Ovary (tissue), 10 donors: ENCODE measurements at places on chromosomes 7 and 10.

GRCh38 chr7:39408906-39409305 is 157.3 kb upstream of the YAE1 start:
- H3K27ac ChIP-seq: no peak overlapping the region
- H3K4me3 ChIP-seq: no peak overlapping the region
- no peaks in the 10 kb centered on the region for H3K27me3 ChIP-seq
- no peaks in the 10 kb centered on the region for H3K36me3 ChIP-seq
- no peaks in the 10 kb centered on the region for H3K4me1 ChIP-seq

- no peak overlapping the region for H3K4me3 ChIP-seq
- H3K4me1 ChIP-seq: peaks cover 12% of the 10 kb centered on the region
- DNase-seq: no peak
- H3K27me3 ChIP-seq: no peaks in the 10 kb centered on the region
- H3K27ac ChIP-seq: no peak overlapping the region
These were observed 9.1 kb downstream of the VIM start for GRCh38 chr10:17237149-17237527.

DNA sequence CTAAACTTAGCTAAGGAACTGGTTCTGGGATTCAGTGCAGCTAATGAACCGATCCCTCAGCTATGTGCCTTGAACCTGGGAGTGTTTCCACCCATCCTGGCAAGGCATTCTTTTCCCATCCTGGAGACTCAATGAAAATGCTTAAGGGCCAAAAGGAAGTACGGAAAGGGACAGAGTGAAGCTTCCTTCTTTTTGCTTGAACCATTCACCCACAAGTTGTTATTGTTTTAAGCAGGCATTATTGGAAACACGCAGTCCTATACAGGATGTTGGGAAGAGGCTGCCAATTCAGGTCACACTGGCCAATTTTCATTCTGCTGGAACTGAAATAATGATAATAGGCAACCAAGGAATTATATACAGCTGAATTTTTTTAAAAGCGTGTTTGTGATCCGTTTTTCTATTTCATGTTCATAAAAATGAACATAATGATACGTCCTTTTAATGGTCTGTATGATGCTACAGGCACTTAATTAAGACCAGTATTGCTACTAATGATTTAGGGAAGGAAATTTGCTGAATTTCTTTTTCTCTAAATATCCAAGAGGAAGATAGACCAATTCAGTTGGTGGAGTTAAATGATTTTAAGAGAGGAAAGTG is 57.8 kb upstream of the FZD1 start:
- no peaks in the 10 kb centered on the region for H3K27me3 ChIP-seq
- no peak overlapping the region for H3K4me3 ChIP-seq
- no peak overlapping the region for H3K27ac ChIP-seq
- H3K4me1 ChIP-seq: peaks cover 4% of the 10 kb centered on the region
- DNase-seq: no peak
- no peaks in the 10 kb centered on the region for H3K36me3 ChIP-seq

GRCh38 chr10:104291439-104291951 is 22.5 kb downstream of the GSTO2 start:
- no peak overlapping the region for H3K27ac ChIP-seq
- no peaks in the 10 kb centered on the region for H3K36me3 ChIP-seq
- peaks cover 2% of the 10 kb centered on the region for H3K4me1 ChIP-seq

GRCh38 chr7:100745184-100745583 is 11.8 kb downstream of the ZAN start:
- H3K4me3 ChIP-seq: no peak overlapping the region
- no peaks in the 10 kb centered on the region for H3K4me1 ChIP-seq
- no peaks in the 10 kb centered on the region for H3K36me3 ChIP-seq
- peak; percentile 45 for DNase-seq
- no peaks in the 10 kb centered on the region for H3K27me3 ChIP-seq

- peak; percentile 89 for DNase-seq
- no peaks in the 10 kb centered on the region for H3K4me1 ChIP-seq
- H3K36me3 ChIP-seq: no peaks in the 10 kb centered on the region
- no peak overlapping the region for H3K4me3 ChIP-seq
These were observed 79.1 kb upstream of the MPP7 start for GRCh38 chr10:28381903-28382347.
